DMS79 treated with DMSO at 0.1 percent for 48 hours (cell line): ENCODE measurements at places on chromosomes 16 and 17.

DNA sequence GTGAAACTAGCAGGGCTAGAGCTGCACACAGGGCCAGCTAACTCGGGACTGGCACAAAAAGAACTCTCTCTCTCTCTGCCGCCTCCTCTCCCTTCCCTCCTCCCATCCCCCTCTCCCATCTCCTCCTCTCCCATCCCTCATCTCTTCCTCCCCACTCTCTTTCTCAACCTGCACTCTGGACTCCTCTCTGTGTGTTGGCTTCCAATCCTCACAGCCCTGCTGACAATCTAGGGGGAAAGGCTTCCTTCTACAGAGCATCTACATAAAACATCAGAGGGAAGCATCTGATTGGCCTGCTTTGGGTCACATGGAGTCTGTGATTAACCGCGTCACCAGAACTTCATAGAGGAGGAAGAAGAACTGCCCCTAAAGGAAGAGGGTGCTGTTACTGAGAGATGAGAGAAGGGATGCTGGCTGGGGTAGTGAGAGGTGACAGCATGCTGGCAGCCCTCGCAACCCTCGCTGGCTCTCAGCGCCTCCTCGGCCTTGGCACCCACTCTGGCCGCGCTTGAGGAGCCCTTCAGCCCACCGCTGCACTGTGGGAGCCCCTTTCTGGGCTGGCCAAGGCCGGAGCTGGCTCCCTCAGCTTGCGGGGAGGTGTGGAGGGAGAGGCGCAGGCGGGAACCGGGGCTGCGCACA, 12.8 kb upstream of the ZFP90 start:
- no peak for DNase-seq

DNA sequence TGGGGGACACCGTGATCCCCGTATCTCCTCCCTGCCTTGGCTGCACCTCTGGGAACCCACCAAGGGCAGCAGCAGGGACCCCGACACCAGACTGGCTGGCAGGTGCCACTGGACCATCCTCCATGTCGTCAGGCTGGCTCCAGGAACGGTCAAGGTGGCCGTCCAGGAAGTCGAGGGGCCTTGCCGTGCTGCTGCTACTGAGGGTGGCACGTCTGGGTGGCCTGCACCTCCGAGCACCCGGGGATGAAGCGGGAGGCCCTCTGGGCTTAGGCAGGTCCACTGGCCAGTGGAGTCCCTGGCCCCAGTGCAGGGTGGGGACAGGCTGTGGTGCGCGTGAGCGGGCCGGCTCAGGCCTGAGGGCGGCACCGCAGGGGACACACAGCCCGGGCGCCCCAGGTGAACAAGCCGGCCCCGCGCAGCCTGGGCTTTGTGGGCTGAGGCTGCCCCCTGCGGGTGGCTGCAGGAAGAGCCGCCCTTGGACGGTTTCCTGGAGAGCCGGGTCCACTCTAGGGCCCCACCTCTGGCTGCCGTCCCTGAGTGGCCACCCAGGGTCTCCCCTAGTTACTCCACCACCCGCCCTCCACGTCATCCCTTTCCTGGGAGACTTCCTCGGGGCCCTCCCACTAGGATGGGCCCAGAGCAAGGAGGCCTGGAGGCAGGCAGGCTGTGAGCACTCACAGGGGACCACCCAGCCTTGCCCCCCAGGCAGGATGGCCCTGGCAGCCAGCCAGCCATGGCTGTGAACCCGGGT, 42.8 kb upstream of the ZC3H18 start:
- no peak for DNase-seq

DNA sequence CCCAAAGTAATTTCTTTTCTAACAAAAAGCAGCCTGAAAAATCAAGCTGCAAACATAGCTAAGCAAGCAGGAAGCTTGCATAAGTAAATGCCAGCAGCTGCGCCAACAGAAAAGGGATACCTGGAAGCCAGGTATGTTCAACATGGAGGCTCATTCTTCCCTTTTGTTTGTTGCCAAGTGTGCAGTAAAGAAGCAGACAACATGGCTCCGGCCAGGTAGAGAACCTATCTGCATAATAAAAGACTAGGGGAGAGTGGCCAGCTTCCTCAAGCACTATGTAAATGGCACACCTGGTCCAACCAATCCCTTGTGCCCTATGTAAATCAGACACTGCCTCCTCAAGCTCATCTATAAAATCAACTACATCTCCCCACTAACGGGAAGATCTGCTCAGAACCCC, 1407.0 kb downstream of the CDH11 start:
- DNase-seq = no peak

GRCh38 chr17:30555942-30556341, 78.7 kb downstream of the GOSR1 start:
- no peak for DNase-seq

DNA sequence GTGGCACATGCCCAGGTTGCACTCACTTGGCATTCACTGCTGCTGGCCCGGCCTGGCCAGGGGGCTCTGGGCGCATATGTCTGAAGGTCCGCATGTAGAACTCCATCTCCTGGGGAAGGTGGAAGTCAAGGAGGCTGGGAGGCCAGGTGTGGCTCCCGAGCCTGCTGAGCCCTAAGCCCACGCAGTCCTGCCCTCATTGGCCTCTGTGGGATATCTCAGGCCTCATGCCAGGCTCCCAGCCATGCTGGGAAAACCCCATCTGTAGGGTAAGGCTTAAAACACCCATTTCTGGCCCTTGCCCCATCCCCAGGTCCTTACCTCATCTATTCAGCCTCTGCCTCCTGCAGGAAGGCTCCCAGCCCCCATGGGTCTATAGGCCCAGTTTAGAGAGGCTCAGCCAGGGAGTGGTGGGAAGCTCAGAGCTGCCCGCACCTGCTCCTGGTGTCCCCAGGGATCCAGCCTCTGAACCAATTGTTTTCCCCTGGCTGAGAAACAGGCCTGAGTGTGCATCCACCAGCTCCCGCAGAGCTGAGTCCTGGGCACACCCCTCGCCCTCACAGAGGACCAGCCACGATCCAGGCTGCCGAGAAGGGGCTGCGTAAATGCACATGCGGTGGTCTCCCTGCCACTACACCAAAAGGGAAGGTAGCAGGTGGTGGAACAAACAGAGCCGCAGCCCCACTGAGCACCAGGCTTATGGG, 2.3 kb upstream of the TPPP3 start:
- peak; percentile 47 for DNase-seq

DNA sequence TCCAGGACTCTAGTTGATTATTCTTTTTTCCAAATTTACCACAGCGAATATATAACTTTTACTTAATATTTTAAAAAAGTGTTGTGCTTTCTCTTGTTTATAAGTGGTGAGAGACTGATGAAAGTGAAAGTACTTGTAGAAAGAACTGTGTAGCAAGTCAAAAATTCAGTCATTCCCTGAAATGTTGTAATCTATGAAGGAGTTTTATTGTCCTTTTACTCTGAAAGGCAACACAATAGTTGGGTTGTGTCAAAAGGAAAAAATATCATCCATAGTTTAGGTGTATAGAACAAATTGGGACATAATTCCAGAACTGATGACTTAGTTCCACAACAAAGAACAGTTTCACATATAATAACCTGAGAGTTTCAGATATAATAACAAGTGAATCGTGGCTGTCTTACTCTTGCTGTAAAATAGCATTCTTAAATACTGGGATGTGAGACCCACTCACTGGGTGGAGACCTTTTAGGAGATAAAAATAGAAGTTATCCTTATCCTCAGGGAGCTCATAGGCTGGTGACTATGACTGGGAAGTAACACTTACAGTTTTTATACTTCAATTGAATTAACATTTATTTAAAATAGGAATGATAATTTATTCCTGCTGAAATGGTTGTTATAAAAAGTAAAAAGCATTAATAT, 20.6 kb downstream of the CYB5B start:
- no peak for DNase-seq

DNA sequence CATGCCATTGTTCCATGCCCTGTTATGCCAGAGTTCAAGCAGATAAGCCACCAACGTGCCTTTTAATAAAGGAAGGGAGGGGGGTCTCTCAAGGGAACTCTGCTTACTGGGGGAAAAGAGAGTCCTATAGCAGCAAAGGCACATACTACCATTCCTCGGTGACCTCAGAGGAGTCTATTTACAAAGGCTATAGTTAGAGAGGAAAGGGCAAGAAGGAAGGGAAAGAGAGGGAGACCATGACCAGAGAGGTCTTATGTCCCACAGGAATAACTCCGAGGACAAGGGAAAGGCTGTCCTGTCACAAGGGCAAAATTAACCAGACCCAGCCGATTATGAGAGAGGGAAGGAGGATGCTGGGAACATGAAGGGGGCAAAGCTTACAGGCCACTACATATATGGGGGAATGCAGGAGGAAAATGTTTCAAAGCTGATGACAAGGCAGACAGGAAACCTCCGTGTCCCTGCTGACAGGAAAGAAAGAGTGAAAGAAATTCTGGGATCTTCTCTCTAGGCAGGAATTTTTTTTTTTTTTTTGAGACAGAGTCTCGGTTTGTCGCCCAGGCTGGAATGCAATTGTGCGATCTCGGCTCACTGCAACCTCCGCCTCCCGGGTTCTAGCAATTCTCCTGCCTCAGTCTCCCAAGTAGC, 51.5 kb downstream of the HIC1 start:
- no peak for DNase-seq

DNA sequence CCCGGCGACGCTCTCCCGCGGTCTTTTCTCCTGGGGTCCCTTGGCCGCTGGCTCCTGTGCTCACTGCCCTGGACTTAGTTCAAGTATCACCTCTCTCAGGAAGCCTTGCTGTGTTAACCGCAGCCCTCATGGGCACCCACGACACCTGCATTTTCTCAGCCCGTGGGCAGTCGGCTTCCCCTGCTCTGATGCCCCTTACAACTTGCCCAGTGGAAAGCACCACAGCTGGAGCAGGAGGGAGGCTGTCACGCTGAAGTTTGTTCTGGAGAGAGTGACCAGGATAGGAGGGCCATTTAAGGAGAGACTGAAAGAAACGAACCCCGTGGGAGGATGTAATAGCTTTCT, 395 bp downstream of the STXBP4 start:
- DNase-seq = no peak

DNA sequence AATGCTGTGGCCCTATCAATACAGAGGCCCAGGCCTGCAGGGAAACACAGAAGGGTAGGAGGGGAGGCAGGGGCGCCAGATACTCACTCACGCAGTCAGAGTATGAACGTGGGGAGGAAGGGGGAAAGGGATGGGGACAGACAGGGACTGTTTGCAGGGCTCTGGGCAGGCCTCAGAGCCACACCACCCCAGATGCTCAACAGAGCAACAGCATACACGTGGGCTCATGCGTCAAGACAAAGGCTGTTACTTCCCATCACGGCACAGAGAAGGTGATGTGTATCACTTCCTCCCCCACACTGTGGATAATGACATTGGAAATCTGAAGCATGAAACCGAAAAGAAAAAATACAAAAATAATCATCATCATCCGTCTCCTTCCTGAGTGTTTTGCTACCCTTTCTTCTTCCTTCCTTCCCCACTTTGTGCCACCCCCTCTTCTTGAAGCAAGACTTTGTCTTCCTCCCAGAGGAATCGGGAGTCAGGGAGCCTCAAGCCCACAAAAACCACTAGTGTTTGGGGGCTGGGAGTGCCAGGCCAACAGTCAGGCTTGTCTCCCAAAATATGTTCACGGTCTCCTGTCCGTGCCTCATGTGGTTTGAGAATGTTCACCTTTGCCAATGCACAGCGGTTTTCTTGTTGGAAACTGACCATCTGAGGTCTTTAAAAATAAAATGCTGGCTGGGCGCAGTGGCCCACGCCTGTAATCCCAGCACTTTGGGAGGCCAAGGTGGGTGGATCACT, 20.1 kb downstream of the SLC39A11 start:
- no peak for DNase-seq

DNA sequence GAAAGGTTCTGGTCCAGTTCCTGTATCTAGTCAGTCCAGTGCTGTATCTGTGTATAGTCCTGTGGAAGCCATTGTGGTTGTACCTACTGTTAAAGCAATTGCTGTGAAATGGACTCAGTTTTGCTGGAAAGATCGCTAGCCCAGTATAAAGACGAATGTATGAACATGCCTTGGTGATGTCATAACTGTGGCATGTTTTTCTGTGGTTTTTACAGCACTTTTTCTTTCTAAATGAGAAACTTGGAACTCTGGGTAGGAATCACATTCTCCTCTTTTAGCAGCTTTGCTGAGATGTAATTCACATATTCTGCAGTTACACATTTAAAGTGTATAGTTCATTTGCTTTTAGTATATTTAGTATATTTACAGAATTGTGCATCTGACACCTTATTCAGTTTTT, 58.1 kb downstream of the MAP2K4 start:
- DNase-seq = no peak

- DNase-seq = no peak
These were observed 482.2 kb upstream of the GOT2 start for GRCh38 chr16:59216291-59216690.

GRCh38 chr17:48767263-48767774, 38.8 kb upstream of the HOXB13 start:
- DNase-seq = no peak

- no peak for DNase-seq
These were observed 23.9 kb upstream of the CLEC18A start for GRCh38 chr16:69927056-69927757.

GRCh38 chr17:79047923-79048825, 24.2 kb downstream of the C1QTNF1 start:
- no peak for DNase-seq

DNA sequence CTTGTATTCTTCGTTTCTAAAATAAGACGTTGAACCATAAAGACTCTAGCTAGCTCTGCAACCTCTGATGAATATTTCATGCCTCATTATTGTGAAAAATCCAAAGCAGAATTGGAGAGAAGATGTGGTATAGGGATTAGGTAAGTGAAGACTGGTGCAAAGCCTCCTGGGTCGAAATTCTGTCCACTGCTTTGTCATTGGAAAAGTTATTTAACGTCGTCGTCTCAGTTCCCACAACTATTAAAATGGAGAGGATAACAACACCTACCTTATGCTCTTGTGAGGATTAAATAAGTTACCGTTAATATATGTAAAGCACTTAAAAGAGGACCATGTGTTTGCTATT, 1.4 kb upstream of the PRPSAP2 start:
- DNase-seq = no peak

DNA sequence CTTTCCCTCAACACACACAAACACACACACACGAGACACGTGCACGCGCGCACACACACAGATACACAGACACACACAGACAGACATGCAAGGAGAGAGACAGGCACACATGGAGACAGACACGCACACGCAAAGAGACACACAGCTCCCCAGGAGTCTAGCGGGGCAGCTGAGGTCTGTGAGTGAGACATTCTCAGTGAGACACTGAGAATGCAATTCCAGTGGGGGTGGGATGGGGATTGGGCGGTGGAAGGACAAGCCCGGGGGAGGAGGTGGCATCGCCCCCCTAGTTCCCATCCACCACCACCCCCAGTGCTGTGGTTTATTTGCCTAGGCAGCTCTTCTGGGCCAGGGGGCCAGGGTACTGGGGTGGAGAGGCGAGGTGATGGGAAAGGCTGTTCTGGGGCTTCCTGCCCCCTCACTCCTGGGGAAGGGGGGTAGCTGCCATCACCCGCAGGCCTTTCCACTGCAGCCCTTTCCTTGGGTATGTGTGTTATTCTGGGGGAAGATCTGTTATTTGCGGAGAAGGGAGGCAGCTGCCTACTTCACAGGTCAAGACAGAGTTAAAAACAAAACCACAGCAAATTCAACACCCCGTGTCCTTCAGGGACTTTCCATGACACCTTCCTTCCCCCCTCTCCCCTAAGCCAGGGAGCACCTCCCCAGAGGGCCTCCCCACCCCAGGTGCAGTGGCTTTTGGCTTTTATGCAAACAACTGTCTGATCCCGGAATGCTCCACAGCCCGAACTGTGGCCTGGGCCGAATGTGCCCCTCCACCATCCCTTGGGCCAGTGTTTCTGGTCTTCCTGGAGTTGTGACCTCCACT, 18.0 kb downstream of the GRB7 start:
- no peak for DNase-seq
